Left cardiac atrium (tissue), 4 donors: ENCODE measurements at places on chromosomes 7 and 10.

- DNase-seq = no peak
Observed at GRCh38 chr10:11448190-11448544, 163.3 kb downstream of the USP6NL start.

- DNase-seq = no peak
Observed at GRCh38 chr10:95536017-95536416, 25.2 kb downstream of the SORBS1 start.

DNA sequence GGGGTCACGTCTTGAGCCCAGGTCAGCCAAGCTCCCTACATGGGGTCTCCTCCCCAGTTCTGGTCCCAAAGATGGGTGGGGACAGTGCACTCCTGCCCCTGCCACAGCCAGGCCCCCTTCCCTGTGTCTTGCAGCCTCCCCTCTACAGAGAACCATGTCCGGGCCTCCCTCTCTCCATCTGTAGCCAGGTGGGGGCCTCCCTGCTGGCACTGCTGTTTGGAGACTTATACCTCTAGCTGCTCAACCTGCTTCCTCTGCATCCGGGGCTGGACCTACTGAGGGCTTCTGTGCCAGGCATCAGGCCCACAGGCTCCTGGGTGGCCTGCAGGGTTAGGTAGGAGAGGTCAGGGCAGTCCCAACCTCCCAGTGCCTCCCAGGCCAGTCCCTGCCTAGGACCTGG, 7.9 kb downstream of the SH2B2 start:
- DNase-seq = no peak

GRCh38 chr10:11473128-11473760, 138.2 kb downstream of the USP6NL start:
- no peak for DNase-seq

GRCh38 chr7:74012842-74013249, 15.1 kb upstream of the ELN start:
- DNase-seq = no peak

DNA sequence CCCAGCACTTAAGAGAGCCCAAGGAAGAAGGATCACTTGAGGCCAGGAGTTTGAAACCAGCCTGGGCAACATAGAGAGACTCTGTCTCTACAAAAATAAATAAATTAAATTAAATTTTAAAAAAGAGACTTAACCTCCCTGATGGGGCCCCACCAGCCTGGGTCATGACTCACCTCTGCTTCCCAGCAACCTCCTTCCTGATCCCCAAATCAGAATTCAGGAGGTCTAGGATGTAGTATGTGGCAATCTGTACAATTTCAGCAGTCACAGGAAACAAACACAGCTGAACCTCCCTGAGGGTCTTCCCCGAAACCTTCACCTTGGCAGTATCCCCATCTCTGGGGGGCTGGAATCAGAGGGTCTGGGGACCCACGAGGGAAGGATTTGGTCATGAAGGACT, 9.7 kb upstream of the PPP1R35 start:
- peak; percentile 4 for DNase-seq

DNA sequence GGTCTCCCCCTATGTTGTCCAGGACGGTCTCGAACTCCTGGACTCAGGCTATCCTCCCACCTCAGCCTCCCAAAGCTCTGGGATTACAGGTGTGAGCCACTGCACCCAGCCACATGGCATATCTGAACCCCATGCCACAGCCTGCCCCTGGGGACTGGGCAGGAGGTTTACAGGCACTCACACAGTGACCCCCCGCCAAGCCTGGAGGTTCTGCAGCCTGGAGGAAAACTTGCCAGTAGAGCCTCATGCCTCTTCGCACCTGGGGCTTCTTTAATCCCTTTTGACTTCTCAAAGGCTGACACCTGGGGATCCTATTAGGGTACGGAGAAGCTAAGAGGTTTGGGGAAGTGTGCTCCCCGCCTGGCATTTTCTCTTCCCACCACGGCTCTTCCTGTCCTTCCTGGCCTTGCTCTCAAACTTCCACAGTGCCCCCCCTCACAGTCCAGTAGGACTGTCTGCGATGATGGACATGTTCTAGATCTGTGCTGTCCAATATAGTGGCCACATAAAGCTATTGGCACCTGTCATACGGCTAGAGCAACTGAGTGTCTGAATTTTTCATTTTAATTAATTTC, 11.4 kb upstream of the KCP start:
- DNase-seq = no peak

DNA sequence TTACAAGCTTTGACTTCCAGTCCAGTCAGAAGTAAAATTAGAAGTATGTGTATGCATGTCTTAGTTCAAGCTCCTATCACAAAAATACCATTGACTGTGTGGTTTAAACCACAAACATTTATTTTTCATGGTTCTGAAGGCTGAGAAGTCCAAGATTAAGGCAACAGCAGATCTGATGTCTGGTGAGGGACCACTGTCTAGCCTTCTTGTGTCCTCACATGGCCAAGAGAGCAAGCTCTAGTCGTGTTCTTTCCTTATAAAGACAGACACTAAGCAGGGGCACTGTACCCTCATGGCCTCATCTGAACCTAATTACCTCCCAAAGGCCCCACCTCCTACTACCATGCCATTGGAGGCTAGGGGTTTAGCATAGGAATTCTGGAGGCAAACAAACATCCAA, 41.3 kb upstream of the ARL4A start:
- DNase-seq = no peak
